ENCODE measurements at places on chromosomes 11 and 22.

- DNase-seq, result peak; percentile 79
Measured at GRCh38 chr11:72758690-72759389, 6.6 kb upstream of the ARAP1 start.

DNA sequence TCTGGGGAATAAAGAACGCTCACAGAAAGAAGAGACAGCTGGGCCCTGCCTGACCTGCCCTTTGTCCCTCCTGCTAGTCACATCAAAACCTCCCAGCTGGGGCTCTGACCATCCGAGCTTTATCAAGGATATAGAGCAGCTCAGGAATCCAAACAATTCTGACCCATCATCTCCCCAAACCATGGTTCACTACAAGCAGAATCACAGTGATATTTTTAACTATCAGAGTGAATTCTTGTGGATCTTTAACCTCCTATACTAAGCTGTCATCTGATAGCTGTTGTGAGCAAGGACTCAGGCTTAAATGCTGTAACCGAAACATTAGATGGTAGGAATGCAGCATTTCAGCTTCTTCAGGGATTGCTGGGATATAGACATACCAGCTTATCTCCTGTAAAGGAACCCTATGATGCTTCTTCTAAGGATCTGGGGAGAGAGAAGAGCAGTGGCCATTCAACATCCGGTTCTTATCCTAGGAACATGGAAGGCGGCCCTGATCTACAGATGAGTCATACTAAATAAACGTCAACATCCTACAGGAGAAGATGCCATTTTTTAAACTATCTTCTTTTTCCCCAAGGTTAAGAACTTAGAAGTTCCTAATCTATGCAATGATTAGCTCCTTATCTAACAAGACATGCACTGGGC is 84.7 kb upstream of the AKIP1 start:
- DNase-seq, result no peak

DNA sequence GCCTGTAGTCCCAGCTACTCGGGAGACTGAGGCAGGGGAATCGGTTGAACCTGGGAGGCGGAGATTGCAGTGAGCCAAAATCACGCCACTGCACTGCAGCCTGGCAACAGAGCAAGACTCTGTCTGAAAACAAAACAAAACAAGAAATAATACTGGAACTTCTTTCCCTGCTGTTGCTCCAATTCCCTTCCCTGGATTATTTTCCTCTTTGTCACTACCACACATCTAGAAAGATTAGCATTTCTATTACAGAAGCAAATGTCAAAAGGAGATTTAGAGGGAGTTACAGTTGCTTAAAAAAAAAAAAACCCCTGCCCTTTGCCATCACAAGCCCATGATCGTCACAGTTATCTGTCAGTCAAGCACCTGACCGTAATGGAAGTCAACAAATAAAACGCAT is 17.7 kb upstream of the SCGB1D1 start:
- DNase-seq, result no peak

- DNase-seq, result no peak
Measured at GRCh38 chr22:22687638-22688500, 43.5 kb downstream of the GGTLC2 start.

- DNase-seq, result no peak
Measured at GRCh38 chr22:44458044-44459020, 39.7 kb downstream of the RTL6 start.

DNA sequence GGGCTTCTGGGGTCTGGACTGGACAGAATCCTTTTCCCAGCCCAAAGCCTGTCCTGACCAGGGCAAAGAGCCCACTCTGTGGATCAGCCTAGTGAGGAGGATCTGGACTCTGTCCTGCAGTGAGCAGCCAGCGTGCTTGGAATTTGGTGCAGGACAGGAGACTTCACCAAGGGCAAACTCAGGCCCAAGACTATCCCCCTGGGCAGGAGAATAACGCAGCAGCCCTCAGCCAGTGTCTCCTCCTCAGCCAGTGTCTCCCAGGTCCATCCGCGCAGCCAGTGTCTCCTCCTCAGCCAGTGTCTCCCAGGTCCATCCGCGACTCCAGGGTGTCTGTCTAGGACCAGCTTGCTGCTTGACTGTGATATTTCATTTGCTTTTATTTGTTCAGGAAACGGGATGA is 1334.0 kb downstream of the TBC1D22A start:
- DNase-seq, result no peak

- no peak for DNase-seq
Measured at GRCh38 chr11:93654226-93654625, 7.3 kb upstream of the CEP295 start.

DNA sequence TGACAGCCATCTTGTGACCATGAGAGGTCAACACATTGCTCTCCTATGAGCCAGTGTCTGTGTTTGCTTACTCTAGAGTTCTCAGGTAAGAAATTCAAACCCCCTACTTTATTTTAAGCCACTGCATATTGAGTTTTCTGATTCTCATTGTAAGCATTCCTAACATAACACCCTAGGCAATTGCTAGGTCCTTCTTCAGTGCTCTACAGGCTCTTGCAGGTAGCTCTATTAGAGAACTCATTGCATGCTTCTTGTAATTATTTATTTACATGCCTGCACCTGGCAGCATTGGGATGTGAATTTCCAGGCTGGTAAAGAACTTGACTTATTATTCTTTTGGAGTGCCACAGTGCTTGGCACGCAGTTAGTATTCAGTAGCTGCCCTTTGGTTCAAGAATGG is 288.8 kb upstream of the SYN3 start:
- no peak for DNase-seq

DNA sequence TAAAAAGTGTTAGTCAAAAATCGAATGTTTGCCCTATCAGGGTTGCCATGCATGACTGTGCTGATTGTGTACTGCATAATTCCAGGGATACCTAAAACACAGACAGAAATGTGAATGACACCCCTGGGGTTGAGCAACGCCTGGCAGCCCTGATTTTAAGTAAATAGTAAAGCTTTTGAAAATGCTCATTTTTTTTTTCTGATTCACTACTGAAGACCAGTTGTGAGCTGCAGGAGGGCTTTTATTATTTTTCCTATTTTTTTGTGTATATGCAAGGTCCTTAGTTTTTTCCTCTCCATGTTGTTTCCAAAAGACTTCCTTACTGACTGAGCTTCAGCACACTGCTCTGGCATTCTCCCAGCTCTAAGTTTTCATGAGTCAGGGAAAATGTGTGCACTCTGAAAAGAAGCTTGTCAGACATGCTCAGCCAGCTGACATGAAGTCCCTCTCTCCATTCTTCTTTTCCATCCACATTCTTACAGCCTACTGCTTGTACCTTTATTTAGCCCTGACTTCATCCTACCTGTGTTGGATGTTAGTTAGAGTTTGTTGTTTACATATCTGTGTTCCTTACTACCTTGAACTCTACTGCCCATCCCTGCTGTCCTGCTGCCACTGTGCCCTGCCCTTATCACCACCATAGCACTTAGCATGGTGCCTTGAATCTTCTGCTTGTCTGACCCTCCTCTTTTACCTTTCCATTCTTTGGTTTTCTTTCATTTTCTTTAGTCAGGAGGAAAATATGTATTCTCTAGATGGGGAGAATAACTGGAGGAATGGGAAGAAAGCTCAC is 79.5 kb downstream of the HORMAD2 start:
- DNase-seq, result no peak

GRCh38 chr11:8631395-8632118 is 37.5 kb upstream of the STK33 start:
- DNase-seq, result no peak

DNA sequence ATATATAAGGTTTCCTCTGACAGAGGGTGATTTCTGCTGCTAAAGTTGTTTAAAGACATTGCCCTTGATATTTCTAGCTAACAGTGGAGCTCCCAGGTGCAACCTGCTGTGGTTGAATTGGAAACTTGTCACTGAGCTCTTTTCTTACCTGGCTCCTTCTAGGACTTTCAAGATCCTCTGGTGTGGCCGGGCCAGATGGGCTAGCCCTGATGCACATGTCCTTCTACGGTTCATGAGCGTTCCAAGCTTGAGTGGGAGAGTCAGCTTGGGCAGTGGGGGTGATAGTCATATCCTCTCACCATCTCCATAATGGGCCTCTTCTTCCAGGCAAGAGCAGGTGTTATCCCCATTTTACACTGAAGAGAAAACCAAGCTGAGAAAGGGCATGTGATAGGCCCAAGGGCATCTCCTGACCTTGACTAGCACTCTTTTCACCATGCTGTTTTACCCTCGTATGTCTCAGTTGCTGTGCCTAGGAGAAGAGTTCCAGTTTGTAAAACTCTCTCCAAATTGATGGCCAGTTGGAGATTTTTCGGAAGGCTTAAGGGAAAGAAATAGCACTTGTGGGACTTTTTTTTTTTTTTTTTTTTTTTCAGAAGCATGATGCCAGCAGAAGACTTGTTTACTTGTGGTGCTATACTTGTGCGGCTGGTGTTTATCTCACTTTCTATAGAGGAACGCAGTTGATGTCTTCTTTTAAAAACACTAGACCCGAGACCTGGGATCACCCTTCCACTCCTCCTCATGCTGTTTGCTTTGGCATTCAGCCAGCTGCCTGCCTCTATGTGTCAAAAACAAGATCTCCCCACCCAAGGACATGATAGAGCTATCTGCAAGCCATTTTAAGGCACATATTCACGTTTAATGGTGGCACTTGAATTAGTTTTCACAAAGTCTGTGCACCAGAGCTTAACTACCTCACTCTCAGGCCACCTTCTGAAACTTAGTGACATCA is 32.6 kb downstream of the TEAD1 start:
- DNase-seq, result peak; percentile 65

- DNase-seq, result no peak
Measured at GRCh38 chr11:60251485-60252212, 8.7 kb upstream of the MS4A4E start.

GRCh38 chr11:70050243-70050642 is 27.9 kb upstream of the ANO1 start:
- no peak for DNase-seq

DNA sequence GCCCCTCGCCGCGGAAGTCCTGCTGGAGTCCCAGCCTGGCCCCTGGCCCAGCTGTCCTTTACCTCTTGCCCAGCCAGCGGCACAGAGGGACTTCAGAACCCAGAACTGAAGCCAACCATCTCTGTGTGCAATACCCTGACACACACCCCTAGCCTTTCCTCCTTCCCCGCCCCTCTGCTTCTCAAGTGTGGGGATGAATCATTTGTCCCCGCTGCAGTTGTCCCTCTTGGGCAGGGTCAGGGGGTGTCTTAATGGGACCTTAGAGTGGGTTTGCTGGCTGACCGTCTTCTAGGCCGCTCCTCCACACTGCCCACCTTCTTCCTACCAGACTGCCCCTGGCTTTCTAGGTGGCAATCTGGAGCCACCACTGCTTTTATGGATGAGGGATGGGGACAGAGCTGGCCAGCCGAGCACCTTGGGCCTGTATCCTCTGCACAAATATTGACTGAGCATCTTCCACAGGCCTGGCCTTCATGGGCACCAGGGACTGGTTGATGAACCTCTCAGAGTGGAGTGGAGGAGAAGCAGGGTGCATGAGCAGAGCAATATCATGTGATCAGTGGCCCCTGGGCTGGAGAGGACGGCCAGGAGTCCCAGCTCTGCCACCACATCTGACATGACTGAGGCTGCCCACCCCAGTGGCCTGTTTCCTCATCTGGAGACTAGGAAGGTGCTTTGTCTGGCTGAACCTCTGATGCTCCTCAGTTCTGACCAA is 668 bp upstream of the CHST1 start:
- no peak for DNase-seq

DNA sequence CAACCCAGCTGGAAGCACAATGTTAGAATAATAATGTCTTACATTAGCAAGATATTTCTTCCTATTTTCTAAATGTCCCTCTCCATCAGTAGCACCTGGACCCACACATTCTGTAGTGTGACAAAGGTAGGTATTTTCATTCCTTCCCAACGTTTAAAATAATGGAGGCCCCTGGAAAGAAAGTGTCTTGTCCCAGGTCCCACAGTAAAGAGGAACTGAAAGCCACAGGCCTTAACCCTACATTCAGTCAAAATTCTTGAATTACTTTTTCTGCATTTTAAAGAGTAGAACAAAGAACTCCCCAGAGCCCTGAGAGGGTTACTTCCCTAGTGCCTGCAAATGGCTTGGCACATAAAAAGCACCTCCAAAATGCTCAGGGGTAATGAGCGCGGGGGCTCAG is 26.3 kb downstream of the OPCML start:
- DNase-seq, result no peak

- DNase-seq, result no peak
Measured at GRCh38 chr22:19086896-19087295, 35.3 kb downstream of the DGCR2 start.

GRCh38 chr22:48891688-48892577 is 935.7 kb downstream of the BRD1 start:
- no peak for DNase-seq

GRCh38 chr11:130037881-130038585 is 31.7 kb upstream of the APLP2 start:
- no peak for DNase-seq

DNA sequence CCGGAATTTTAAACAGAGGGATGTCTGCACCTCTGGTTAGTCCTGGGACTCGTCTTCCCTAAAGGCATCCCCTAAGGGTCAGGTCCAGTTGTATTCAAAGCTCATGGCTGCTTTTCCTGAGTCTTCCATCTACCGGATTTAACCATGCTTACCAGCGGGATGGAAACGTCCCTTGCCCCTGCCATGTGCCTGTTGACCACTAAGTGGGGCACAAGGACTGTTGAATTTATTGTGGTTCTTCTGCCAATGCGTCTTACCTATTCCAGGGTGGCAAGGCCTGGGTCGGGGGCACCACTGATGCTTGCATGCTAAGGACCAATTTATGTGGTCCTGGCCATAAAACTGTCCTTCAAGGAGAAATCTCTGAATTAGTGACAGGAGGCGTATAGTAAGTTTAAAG is 25.6 kb downstream of the ANKRD42 start:
- no peak for DNase-seq

DNA sequence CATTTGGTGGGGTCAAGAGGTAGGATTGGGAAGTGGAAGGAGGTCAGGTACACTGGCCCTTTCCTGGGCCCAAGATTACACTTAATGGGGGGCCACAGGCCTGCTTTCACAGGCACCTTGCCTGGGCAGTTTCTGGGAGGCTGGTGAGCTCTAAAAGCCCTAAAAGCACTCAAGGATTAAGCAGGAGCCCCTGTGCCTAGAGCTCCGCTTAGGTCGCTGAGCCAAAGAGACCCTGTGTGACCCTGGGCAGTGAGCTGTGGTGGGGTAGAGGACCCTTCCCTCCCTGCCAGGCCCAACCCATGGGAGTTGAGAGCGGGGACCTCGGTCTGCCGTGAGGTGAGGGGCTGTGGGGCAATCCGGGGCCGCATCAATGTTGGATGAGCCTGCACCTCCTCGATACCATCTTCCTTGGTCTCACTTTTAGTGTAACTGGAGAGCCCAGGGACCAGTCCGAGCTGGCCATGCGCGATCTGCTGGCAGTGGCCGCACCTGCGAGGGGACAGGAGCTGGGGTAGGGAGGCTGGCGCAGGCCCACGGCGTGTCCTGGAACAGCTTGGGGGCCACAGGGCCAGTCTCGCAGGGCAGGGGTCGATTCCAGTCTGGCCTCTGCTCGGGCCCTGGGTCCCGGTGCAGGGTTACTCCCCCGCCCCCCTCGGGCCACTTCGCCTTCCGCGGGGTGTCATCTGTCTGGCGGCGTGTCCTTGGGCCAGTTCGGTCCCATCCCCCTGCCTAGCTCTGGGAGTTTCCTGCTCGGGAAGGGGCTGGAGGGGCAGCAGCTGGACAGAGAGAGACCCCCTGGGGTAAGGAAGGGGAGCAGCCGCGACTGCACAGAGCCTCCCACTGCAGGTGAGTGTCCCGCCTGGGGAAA is 44.3 kb downstream of the EIF3F start:
- no peak for DNase-seq
